Dermis microvascular lymphatic vessel endothelial cell (primary cell): ENCODE measurements at places on chromosomes 2 and 18. TPM values are rescaled to one million over a fixed set of nuclear protein-coding genes. Genes with fewer than 3 reads are reported as not detected.
A peak's percentile ranks its signal among the peaks of the same experiment; 100 is the strongest.

The NT5C1B gene
- total RNA-seq: not detected in 2 replicates

The CHRNA1 gene
- 0.63 and 0.90 TPM in 2 replicates for total RNA-seq

The ANKRD36 gene
- total RNA-seq: 25.9 and 28.8 TPM in 2 replicates

The TMEM37 gene
- total RNA-seq: 0.13 TPM in 2 replicates

The MRPL44 gene
- 26.2 and 28.6 TPM in 2 replicates for total RNA-seq

The BARD1 gene
- total RNA-seq: 9.1 and 14.1 TPM in 2 replicates

The DUSP19 gene
- total RNA-seq: 2.1 and 2.4 TPM in 2 replicates

The KLF7 gene
- 8.5 and 8.7 TPM in 2 replicates for total RNA-seq

The PLB1 gene
- 0.26 and 0.38 TPM in 2 replicates for total RNA-seq

The ARHGAP28 gene
- total RNA-seq: 2.3 and 3.2 TPM in 2 replicates

The PDE11A gene
- total RNA-seq: under 0.01 TPM in 2 replicates

The C1QL2 gene
- total RNA-seq: not detected in 2 replicates

The IL1R2 gene
- 0.76 TPM in 1 of 2 replicates, not detected in the other for total RNA-seq

The CLIP4 gene
- total RNA-seq: 8.1 and 10.7 TPM in 2 replicates

- peak; percentile 42 for DNase-seq
These were observed 78.5 kb downstream of the RHOB start for GRCh38 chr2:20525041-20526035.

- DNase-seq: no peak
These were observed 94.8 kb downstream of the SPOPL start for GRCh38 chr2:138596403-138596802.

DNA sequence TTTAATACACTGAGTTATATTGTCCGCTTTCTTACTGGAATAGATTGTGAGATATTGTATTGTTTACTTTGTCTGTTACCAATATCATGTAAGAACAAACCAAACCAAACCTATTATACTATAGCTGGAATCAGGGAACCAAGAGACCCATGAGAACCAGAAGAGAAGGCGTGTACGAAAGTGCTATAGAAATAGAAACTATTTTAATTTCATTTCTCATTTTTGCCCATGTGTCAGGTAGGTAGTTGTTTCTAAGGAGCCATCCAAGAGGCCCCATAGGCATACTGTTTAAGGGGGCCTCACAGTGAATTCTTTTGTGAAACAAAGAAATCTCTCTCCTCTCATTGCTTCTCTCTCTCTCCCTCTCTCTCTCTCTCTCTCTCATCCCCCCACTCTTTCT, 363.6 kb downstream of the RNF144A start:
- no peak for DNase-seq

DNA sequence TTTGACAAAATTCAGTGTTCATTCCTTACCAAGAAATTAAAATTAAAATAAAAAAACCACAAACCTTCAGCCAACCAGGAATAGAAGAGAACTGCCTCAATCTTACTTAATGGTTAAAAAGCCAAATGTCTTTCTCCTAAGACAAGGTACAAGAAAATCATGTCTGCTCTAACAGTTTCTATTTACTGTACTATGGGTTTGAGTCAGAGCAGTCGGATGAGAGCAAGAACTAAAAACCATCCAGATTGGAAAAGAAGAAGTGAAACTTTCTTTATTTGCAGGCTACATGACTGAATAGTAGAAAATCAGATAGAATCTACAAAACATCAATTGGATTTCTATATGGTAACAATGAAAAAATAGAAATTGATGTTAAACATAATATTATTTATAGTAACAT, 555.5 kb upstream of the TNP1 start:
- DNase-seq: no peak

DNA sequence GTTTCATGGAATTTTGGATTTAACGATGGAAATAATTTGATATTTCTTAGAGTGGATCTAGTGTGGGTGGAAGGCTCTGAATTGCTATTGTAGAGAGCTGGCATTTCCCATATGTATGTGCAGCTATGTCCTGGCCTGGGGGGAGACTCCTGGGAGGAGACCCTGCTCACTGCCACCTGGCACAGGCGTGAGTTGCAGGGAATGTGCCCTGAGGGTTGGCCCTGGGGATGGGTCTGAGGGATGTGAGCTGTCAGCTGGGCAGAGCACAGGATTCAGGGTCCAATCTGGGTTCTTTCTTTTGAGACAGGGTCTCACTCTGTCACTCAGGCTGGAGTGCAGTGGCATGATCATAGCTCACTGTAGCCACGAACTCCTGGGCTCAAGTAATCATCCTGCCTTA, 120.2 kb downstream of the CLIP4 start:
- no peak for DNase-seq

DNA sequence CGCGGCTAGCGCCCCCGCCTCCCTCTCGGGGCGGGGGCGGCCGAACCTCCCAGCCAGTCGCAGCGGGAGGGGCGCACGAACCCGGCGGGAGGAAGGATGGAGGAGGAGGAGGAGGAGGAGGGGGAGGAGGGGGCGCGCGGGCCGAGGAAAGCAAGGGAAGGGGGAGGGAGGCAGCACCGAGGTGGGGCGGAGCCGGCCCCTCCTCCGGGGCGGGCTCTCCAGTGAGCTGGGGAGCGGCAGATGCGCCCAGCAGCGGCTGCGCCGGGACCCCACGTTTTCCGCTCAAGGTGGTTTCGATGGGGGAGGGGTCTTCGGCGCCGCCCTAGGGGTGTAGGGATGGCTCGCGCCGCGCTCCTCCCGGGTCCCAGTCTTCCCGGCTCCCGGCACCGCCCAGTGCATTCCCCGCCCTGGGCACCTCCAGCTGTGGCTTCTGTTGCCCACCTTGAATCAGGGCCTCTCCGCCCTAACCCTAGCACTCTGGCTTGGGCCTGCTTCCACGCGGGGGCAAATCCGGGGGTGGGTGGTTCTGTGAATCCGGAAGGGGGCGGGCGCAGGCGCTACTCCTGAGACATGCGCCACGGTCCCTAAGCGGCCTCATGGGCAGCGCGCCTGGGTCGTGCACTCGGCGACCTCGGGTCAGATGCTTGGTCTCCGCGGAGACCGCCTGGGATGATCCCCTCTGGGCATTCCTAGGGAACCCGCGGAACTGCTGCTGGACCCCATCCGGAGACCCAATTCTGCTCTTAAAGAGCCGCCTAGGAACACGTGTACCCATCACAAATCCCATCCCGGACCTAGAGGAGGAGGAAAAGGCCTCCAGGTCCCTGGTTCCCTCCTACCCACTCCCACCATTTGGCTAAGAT, at the start of gene FBXO41:
Gene FBXO41, minus strand, starts transcription at position 183 of the 863 bp plus-strand sequence. CDS start 14,848 bp downstream, outside the sequence.
- DNase-seq: no peak

- peak; percentile 98 for DNase-seq
These were observed 117.0 kb upstream of the RIOK3 start for GRCh38 chr18:23336101-23336500.

DNA sequence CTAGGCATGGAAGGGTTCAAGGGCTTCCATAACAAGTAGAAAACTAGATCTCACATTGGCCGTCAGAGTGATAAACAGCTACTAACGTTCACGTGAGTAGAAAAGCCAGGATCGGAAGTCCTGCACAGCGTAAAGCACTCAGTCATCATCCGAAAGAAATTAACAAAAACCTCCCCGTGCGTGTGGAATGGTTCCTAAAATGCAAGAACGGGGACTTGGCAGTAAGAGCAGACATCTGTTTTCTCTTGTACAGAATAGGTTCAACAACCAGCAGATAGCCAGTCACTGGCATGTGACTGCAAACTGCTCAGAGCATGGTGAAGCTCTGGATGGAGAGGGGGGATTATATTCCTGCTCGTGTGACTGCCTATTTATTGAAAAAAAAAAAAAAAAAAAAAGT, 106.9 kb upstream of the ITGB6 start:
- DNase-seq: no peak

- peak; percentile 61 for DNase-seq
These were observed 95.0 kb downstream of the DGKD start for GRCh38 chr2:233449081-233449901.

- DNase-seq: no peak
These were observed 706.8 kb downstream of the SLC4A3 start for GRCh38 chr2:220334210-220334609.

- no peak for DNase-seq
These were observed 43.0 kb upstream of the FOSL2 start for GRCh38 chr2:28349546-28350165.

DNA sequence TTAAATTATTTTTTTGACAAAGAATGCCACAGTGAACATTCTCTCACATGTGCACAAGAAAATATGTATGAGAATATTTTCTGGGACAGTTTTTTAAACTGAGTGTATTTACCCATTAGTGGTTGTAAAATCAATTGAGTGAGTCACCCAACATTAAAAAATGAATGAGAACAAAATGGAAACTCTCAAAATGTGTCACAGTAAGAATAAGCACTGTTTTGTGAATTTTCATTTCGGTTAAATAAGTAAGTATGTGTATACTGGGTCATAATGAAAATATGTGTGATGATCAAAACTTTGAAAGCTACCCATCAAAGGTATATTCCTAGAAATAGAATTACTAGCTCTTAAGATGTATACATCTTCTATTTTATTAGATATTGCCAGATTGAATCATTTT, 11.6 kb downstream of the BABAM2 start:
- no peak for DNase-seq

- DNase-seq: no peak
These were observed 2.1 kb downstream of the NDC80 start for GRCh38 chr18:2573408-2573807.

- DNase-seq: no peak
These were observed 299.9 kb downstream of the AFF3 start for GRCh38 chr2:99842451-99842850.

- DNase-seq: peak; percentile 55
These were observed 62.8 kb upstream of the RBM44 start for GRCh38 chr2:237735798-237736197.

DNA sequence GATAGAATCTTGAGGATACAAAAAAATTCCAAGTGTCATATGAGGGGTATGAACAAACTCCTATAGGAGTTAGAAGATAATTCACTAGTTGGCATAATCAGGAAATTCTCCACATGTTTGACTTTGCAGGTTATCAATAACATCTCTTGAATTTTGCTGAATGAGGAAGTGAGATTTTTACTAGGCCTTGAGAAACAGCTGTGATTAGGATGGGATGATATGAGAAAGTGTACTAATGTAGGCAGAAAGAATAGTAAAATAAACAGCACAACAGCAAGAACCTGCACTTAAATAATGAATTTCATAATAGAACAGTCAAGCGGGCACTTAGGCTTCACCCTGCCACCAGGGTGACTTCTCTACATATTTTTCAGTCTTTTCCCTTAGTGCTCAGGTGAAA, 570.8 kb upstream of the CRIM1 start:
- DNase-seq: no peak

DNA sequence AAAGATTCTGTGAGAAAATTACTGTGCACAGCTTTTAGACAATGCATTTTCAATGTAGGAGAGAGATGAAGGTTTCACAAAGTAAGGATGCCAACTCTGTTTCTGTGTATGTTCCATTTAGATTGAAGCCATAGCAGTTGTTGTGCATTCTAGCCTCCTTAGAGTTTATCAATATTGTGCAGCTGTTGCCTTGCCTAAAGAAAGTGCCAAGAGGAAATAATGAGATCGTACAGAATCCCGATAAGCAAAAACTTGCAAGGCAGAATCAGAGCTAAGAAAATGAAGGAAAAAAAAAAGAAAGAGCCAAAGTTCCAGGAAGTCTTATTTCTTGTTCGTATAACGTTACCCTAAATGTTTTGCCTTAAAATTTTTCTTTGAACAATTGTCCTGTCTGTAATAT, 965.0 kb downstream of the DCDC2C start:
- no peak for DNase-seq

DNA sequence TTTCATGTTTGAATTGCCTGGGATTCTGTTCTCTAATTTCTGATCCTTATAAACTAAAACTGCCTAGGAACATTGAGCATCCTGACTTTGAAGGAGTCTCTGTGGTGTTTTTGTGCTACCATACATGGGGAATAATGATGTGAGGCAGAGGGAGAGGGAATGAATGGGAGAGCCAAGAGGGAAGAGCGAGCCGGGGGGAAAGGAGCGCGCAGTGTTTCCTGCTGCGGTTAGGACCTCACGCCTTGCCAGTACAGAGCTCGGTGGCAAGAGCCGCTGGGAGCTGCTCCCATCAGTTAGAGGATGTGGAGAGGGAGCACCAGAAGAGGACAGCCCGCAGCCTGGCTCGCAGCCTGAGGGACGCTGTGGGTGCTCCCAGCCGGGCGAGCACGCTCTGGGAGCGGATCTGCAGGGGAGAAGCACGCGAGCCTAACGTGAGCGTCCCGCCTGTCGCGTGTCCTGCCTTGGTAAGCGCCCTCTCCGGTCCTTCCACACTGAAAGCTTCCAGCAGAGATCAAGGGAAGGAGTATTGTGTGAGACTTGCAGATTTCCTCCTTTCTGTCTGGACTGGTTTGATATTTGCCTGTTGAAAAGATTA, 114.7 kb downstream of the FAM210A start:
- DNase-seq: peak; percentile 38

DNA sequence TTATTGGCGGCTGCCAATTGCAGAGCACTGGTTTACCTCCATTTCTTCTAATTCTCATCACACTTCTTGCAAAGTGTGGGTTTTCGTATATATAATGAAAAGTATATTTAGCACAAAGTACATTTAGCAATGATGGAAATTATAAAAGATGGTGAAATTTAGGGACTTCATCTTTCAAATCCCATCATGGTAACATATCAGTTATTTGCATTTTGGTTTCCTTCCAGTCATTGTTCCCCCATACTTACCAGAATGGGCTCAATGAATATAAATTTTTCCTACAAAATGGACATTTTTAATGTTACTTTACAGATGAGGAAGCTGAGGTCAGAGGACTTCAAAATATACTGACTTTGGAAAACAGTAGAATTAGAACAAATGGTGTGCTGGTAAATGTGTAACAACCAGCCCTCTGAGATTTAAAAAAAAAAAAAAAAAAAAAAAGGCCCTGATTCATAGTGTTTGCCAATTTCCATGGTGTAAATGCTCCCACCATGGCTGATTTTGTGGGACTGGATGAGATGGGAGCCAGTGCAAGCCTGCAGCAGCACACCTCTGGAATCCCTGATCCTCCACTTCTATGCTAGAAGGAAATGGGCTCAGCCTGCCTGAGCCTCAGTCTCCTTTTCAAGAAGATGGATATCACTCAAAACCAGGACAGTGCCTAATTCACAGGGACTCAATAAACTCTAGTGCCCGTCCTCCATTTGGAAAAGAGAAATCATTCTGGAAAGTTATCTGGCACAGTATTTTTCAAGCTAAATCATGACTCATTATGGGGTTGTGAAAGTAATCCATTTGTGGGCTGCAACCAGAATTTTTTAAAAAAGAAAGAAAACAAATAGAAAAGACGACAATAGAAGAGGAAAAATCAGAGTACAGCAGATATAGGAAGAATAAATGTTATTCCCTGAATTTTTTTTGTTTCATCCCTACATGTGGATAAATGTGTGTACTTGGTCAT, 34.0 kb downstream of the LBH start:
- DNase-seq: peak; percentile 21

DNA sequence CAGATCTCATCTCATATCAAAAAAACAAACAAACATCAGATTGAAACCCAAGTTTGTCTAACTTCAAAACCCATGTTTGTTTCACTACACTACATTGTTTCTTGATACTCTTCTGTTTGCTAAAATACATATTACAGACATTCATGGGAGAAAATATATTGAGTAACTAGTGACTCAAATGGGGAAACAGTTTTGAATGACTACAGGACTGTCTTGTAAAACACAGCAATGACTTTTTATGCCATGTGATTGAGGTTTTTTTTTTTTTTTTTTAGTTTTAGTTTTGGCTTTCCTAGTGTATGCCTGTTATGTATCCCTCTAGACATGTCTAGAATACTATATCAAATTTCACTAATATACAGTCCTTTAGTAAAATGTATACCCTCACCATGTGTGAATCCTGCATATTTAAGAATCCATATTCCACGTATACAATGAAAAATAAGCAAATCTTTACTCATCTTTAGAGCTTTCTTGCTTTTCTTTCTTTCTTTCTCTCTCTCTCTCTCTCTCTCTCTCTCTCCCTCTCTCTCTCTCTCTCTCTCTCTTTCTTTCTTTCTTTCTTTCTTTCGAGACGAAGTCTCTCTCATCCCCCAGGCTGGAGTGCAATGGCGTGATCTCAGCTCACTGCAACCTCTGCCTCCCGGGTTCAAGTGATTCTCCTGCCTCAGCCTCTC, 46.6 kb upstream of the SERTAD2 start:
- no peak for DNase-seq
